ENCODE measurements at places on chromosomes 16 and 17.
A peak's percentile ranks its signal among the peaks of the same experiment; 100 is the strongest.

- no peak for DNase-seq
Measured at GRCh38 chr17:39014044-39014794, 47.0 kb upstream of the FBXO47 start.

- DNase-seq: no peak
Measured at GRCh38 chr16:88543230-88543813, 26.9 kb upstream of the ZC3H18 start.

DNA sequence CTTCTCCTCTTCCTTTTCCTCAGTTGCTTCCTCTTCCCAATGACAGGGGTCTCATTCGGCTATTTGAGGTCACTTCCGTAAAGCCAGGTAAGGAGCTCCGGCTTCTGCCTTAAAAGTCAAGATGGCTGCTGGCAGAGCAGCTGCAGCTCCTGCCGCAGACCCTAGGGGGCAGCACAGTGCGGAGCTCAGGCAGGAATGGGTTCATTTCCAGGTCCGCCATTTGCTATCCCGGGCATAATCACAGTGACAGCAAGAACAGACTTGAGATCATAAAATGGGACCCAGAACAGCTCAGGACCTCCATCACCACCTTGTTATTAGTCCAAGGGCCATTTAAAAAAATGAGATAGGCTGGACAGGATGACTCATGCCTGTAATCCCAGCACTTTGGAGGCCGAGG, 199.5 kb downstream of the ZNF18 start:
- DNase-seq: no peak

DNA sequence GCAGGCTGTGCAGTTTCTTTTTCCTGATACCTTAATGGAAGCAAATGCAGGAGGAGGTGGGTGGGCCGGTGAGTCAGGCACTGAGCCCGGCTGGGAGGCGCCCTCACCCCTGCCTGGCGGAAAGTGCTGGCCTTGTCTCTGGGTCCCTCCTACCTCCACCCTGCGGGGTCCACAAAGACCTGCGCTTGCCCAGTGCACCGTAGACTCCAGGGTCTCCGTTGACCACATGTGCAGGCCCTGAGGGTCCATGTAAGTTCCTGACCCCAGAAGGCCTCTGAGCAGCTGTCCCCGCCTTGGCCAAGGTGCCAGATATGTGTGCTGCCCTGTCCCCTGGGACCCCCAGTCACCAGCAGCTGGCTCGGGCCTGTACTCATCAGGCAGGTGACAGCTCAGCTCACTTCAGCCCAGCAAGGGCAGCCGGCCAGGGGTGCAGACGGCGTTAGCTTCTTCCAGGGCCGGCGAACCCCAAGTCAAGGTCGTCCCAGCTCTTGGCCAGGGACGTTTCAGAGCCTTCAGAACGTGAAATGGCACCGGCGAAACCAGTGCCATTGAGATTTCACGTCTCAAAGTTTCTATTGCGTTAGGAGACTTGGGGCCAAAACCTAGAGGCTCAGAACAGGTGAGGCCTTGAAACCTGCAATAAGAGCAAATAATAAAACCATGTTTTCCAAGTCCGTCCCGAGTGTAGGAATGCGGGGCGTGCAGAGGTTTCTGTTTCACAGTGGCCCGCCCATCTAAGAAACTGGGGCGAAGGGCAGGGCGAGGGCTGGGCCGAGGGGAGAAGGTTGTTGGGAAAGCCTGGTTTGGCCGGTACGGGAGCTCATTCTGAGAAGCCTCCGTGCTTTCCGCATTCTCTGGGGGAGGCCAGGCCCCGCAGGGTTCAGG, 12.1 kb downstream of the METRNL start:
- no peak for DNase-seq

GRCh38 chr16:22784690-22785214, 29.2 kb upstream of the HS3ST2 start:
- DNase-seq: no peak

- no peak for DNase-seq
Measured at GRCh38 chr16:85491798-85492294, 121.3 kb upstream of the GSE1 start.

DNA sequence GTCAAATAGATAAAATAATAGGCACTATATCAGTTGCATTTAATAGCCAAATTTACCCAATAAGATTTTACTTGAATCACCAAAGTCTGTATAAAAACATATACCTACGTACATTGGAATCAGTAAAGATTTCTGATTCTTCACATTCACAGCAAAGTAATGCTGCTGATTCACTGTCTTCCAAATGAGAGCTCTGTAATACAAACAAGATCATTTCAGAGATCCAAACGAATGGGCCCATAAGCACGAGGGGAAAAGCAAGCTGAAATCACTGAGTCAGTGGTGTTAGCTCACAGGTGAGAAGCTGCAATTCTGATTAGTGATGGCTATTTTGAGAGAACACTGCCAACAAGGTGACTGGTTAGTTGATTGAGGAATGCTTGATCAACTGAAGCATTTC, 81.3 kb downstream of the SSH2 start:
- DNase-seq: no peak

DNA sequence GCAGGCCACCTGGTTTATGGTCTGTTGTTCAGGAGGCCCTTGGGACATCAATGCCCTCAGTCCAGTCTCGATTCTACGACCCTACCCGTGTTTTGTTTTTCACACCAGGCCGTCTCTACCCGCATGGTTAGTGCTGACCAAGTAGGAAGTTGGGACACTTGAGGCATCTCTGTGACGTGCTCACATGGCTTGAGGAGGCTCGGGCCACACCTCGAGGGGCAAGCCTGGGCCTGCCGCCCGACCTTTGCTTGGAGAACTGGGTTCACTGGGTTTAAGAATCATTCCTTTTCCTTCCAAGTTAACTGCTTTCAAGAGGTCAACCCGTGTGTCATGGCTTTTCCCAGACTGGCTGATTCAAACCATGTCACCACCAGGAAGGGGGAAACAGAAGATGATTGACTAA, 86.8 kb downstream of the CMIP start:
- no peak for DNase-seq

DNA sequence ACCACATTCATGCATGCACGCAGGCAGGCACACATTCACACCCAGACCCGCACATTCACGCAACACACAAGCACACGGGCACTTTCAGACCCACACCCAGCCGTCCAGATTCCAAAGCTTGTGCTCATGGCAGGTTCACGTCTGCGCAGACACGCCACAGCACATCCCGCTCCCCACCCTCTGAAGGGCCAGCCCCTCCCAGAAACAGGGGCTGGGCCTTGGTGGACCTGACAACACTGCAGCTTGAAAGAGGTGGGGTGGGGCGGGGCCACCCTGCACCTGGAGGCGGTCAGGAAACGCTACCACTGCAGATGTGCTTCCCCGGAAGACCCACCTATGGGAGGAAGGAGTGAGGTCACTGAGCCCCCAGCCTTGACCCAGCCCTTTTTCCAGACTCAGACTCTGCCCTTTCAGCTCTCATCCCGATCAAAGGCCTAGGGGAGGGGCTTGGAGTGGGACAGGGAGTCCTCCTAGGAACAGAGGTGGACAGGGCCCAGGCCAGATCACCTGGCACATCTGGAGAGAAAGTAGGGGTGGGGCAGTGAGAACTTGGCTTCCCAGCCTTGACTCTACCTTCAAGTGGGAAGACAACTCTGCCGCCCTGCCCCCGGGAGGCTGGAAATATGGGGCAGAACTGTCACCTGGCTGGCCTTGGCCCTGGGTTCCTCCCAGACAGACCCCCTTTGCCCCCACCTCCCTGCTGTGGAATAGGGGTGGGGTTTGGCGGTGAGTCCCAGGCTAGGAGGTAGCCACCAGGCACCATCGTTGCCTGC, 11.0 kb downstream of the P3H4 start:
- DNase-seq: no peak

GRCh38 chr17:33858121-33858520, 397.0 kb upstream of the CCL2 start:
- DNase-seq: no peak

GRCh38 chr17:36591434-36592315, at the start of gene DHRS11:
Gene DHRS11 (plus strand): TSS chr17:36591879. CDS start chr17:36592010, 131 bp downstream.
- peak; percentile 81 for DNase-seq

- no peak for DNase-seq
Measured at GRCh38 chr16:49484451-49484849, 110.8 kb downstream of the C16orf78 start.

DNA sequence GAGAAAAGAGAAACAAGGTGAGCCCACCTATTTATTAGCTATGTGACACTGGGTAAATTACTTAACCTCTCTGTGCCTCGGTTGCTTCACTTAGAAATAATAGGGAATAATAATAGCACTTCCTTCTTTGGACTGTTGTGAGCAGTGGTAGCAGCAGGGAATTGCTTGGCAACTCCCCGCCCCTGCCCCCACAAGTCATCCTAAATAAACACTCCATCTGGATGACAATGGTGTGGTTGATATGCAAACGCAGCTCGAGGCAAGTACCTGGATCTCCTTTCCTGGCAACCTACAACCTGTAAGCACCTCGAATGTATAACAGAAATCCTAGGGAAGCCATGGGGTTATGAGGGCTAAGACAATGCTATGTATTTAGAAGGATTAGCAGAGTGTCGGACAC, 9.1 kb downstream of the TEKT3 start:
- DNase-seq: no peak

GRCh38 chr17:63709110-63709509, 9.2 kb upstream of the LIMD2 start:
- no peak for DNase-seq

DNA sequence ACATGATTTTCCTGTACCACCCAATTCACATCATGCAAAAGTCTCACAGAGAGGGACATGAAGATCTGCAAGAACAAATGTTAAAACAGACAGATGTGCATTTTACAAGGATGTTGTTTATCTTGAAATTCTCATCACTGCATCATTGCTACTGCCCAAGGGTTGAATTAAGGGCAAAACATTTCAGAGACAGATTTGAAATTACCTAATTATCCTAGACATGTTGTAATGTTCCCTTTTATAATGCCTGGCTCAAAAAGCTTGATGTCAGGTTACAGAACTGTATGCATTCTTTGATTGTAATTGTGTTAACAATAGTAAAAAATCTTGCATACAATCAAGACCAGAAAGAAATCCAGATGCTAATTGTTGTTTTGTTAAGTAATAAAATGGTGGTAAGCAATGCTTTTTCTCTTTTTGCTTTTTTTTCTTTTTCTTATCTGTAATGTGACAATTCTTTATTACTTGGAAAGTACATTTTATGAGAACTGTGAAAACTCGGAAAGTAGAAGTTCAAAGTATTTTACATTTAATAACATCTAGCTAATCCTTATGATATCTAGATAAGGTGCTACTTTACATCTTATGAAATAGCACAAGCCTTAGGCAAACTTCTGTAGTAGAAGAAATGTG, 3.6 kb upstream of the DUSP14 start:
- DNase-seq: no peak

DNA sequence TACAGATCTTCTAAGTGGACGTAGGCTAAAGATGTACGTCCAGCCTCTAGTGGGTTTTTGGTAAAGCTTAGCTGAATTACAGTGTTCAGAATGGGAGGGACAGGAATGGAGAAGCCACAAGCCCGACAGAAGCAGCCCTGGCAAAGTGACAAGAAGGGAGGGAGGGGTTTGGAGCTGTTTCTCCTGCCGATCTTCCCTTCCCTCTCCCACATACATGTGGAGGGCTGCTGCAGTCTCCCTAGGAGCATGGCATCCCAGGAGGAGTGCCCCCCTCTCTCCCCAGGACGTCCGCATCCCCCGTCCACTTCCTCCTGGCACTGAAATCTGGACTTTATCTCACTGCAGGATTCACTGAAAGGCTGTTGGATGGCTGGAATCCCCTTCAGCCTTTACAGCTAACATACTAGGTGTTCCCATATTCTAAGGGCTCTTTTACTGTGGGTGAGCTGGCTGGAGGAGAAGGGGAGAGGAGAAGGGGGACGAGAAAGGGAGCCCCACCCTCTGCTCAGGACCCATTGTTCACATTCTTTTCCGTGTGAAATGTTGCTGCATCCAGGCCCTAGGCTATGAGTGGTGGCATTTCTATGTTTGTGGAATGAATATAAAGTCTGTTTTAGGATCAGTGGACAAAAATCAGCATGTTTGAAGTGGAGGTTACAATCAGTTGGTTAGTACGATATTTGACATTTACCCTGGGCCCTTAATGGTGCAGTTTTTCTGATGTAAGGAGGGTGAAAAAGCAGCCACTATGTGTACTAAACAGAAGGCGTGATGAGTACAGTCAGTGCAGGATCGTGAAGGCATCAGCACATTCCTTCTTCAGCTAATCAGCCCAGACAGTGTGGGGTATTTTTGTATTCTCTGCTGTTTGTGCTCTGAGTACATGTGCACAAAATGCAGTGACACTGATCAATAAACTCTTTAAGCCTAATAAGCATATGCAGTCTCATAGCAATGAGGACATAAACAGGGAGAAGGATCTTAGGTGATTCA, 94.6 kb downstream of the SPECC1 start:
- DNase-seq: no peak

DNA sequence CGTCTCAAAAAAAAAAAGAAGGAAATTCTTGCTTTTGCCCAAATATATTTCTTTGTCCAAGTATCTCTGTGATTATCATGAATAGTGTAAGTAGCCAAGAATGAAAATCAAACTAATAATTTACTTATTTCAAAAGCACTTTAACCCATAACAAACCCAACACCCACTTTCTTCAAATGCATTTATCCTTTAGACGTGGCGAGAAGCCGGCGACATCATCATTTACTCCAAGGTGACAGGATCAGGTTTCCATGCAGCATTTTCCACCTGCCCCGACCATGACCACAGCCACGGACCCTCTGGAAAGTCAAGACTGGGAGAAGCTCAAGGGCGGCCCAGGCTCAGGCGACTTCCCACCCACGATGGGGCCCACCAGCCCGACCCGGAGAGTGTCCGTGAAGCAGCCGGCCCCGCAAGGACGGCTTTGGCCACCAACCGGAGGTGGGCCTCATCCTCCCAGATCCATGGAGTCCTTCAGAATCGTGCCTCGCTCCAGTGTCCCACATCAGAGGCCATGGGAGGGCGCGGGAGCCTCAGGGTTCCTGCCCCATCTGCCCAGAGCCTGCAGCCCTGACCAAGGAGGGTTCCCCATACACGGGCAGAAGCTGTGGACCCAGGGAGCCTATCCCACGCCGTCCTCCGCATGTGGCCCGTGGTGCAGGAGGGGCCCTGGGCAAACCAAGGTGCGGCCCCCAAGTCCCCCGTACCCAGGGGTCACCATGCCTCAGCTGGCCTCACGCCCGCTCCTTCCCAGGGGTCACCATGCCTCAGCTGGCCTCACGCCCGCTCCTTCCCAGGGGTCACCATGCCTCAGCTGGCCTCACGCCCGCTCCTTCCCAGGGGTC, 18.7 kb downstream of the UTS2R start:
- DNase-seq: no peak

GRCh38 chr17:57518587-57519581, 226.2 kb downstream of the CCDC182 start:
- no peak for DNase-seq

DNA sequence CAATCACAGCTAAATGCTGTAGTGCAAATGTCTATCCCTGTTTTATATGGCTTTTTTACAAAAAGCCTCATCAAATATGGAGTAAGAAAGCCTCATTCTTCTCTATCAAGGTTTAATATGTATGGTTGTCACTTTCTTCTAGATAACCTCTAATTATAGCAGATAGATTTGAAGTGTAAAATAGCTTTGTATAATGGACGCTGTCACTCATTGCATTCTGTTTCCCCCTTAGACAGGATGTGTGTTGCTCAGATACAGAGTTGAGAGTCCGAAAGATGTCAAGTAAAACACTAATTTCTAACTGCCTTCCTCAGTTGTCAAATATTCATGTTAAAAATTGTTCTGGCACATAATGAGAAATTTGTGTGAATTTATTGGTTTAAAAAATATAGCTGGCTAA, 88.0 kb downstream of the NLK start:
- DNase-seq: no peak

GRCh38 chr16:51181503-51181811, 30.4 kb upstream of the SALL1 start:
- no peak for DNase-seq

GRCh38 chr17:80650751-80651518, 106.3 kb downstream of the RPTOR start:
- DNase-seq: no peak

- no peak for DNase-seq
Measured at GRCh38 chr16:51967646-51968045, 579.3 kb downstream of the TOX3 start.

Data from activated CD4-positive, alpha-beta T cell treated with anti-CD3 and anti-CD28 coated beads, Interleukin-2, amount 50 U/mL, for 16 hours (primary cell).